Stimulated activated CD4-positive, alpha-beta T cell treated with anti-CD3 and anti-CD28 coated beads, TNF-alpha, amount 100 ng/mL, for 1 hour (primary cell): ENCODE measurements at places on chromosomes 7 and 10.

DNA sequence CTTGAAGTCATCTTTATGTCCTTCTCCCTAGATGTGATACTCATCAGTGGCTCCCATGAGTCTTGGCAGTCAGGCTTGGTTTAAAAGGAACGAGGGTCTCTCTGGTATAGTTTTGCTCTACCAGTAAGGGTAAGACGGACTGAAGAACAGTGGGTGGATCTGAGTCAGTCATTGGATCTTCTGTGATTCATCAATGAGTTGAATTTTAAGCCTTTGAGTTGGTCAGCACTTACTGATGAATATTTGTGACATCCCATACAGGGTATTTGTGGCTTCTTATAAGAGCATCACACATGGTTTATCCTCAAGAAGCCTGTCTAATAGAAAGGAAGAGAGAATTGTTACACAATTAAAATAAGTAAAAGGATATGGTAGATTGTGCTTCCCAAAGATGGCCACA lies 87.3 kb upstream of the NAMPT start:
- DNase-seq, result no peak

GRCh38 chr7:151873402-151873965 lies 3.4 kb downstream of the PRKAG2 start:
- no peak for DNase-seq

DNA sequence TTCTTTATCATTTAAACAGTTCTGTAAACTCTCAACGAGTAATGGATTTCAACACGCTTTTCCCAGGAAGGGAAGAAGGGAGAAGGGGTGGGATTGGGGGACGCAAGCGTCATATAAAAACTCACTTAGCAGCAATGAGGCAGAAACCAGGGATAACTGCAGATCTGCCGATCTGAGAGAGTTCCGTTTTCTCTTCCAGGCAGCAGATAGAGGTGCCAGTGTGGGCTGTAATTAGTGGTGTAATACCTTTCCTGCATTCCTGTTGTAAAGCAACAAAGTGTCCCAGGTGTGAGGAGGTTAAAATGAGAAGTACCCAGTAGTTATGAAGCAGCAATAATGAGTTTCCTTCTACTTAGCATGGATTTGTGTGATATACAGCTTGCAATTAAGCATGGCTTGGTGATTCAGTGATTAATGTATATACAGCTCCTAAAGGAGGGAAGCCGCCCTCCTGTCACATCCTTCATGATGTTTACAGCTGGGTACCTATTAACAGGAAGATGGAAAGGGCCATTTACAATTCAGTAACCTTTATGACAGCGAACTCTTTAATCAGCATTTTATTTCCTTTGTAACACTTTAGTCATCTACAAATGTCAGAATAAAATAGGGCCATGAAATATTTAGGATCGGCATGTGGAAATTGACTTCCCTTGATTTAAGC lies 271.9 kb downstream of the LRMDA start:
- no peak for DNase-seq

- DNase-seq, result no peak
Measured at GRCh38 chr10:12727832-12728215, 273.7 kb downstream of the CCDC3 start.

DNA sequence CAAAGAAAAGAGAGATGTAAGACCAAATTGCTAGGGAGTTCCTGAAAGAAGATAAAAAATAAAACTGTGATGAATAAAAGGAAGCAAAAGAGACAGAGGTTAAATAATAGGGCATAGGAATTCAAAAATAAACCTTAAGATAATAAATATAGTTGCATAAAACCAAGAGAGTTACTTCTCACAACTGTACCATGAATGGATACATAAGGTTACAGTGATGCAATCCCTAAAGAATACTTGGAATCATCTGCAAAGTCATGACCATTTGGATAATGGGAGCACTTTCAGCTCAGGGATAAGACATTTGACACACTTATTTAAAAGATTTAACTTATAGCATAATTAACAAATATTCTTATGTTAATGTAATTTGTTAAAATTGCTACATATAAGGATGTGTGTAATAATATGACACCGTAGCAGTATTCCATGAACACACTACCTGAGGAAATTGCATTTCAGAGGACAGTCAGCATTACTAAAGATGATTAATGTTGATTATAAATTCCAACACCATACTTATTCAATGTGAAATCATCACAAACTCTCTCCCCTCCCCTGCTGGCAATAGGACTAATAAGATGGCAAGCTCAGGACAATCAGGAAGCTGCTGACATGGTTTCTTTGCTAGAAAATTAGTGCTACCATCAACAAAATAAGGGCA lies 202.1 kb upstream of the AKR1E2 start:
- no peak for DNase-seq

GRCh38 chr10:28719789-28720436 lies 42.6 kb downstream of the BAMBI start:
- DNase-seq, result no peak

GRCh38 chr7:77239471-77239870 lies 39.9 kb upstream of the FGL2 start:
- DNase-seq, result no peak

DNA sequence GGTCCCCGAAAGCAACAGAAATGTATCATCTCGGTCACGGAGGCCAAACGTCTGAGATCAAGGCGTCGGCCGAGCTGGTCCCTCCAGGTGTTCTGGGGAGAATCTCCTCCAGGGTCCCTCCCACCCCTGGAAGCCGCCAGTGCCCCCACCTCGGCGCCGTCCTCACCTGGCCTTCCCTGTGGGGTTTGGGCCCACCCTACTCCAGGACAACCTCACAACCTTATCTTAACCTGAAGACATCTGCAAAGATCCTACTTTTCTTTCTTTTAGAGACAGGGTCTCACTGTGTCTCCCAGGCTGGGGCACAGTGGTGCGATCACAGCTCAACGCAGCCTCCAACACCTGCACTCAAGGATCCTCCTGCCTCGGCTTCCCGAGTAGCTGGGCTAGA lies 33.4 kb downstream of the ADAP1 start:
- DNase-seq, result no peak

DNA sequence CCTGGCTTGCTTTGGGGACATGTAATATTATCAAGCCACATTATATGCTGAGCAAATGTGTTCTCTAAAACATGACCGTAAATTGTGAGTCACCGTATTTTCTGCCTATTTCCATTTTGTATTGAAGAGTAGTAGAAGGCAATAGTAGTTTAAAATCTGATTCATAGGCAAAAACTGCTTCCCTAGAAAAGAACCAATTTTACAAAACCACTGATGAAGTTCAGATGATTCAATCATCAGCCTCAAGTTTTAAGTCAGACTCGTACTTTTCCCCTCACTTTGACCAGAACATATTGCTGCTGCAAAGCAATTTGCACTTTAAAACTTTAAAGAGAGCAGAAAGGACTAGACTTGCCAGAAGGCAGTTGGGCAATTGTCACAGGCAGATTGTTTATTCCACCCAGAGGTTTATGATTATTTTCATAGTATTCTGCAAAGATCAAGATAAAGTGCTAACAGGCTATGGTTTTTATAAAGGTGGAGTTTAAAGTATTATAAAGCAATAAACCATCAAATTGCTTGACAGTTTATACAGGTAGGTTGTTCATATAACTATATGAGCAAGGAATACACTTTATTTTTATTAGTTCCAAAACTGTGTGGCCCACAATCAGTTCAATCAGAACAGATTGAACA lies 168.2 kb downstream of the ETV1 start:
- DNase-seq, result no peak

DNA sequence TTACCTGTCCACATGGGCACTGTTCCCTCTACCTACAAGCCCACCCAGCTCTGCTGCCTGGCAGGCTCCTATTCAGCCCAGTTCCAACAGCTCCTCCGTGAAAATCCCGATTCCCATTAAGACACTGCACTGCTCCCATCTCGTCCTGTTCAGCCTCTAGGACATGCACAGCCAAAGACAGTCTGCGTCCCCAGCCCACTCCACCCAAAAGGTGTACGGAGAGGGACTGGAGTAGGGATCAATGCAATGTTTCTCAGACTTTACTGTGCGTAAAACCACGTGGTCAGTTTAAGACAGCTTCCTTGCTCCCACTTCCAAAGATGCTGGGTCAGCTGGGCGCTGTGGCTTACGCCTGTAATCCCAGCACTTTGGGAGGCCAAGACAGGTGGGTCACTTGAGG lies 19.9 kb downstream of the FGFR2 start:
- no peak for DNase-seq

DNA sequence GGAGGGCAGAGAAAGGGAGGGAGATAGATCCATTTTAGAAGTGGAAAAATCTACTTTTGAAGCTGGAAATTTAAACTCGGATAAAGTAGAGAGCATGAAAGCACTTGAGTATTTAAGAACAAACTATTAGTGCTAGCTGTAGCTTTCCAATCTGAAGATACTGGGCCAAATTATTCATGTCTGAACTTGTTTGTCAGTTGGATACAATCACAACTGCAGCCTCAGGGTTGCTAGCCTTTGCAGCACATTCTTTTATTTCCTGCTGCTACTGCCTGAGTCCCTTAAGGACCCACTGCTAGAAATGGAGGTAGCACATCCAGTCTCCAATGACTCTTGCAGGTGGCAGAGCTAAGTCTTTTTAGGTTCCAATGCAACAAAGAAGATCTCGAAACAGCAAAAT lies 8.3 kb upstream of the SLC25A13 start:
- DNase-seq, result no peak

DNA sequence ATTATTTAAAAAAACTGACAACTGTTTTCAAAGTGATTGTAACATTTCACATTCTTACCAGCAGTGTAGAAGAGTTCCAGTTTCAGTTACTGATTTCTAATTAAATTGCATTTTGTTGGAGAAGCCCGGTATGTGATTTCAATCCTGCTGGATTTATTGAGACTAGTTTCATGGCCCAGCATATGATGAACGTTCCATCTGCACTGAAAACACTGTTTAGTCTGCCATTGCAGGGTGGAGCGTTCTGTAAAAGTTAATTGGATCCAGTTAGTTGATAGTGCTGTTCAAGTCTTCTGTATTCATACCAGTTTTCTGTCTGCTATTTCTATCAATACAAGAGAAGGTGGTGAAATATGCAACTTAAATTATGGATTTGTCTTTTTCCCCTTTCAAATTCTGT lies 37.3 kb upstream of the CCNY start:
- no peak for DNase-seq

- DNase-seq, result no peak
Measured at GRCh38 chr10:131090761-131091661, 220.5 kb downstream of the TCERG1L start.

DNA sequence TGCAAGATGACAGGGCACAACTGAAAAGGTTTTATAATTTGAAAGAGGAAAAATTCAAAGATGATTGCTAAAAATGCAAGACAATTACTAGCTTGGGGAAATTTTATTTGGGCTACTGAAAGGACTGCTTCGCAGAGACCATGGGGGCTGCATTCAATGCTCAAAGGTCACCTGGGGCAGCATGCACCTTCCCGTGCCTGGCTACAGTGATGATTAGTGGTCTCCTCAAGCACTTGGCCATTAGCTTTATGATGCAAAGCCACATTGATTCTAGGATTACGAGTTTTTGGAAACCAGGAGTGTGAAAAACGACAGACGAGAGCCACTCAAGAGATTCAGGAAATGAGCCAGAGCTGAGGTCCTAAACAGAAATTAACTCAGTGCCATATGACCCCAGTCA lies 764.6 kb downstream of the PHTF2 start:
- no peak for DNase-seq
